ENCODE measurements at places on chromosomes 7 and 10. TPM values are rescaled to one million over a fixed set of nuclear protein-coding genes. Genes with fewer than 3 reads are reported as not detected.

Gene OR2A1
- 0.63 TPM for polyA plus RNA-seq

Gene SSC4D
- 1.1 TPM for polyA plus RNA-seq

Gene CC2D2B
- 1.00 TPM for polyA plus RNA-seq

Gene CLCN1
- 5.1 TPM for polyA plus RNA-seq

Gene BAIAP2L1
- polyA plus RNA-seq = 4.8 TPM

Gene CTAGE4
- polyA plus RNA-seq = 0.59 TPM

Gene VIPR2
- polyA plus RNA-seq = 7.4 TPM

Gene PON1
- 0.27 TPM for polyA plus RNA-seq

GRCh38 chr7:127799535-127800305 is 147.7 kb downstream of the SND1 start:
- no peak for DNase-seq

GRCh38 chr7:51929818-51930217 is 613.2 kb upstream of the COBL start:
- DNase-seq = no peak

GRCh38 chr10:100907773-100908363 is 4.9 kb upstream of the SLF2 start:
- no peak for DNase-seq

DNA sequence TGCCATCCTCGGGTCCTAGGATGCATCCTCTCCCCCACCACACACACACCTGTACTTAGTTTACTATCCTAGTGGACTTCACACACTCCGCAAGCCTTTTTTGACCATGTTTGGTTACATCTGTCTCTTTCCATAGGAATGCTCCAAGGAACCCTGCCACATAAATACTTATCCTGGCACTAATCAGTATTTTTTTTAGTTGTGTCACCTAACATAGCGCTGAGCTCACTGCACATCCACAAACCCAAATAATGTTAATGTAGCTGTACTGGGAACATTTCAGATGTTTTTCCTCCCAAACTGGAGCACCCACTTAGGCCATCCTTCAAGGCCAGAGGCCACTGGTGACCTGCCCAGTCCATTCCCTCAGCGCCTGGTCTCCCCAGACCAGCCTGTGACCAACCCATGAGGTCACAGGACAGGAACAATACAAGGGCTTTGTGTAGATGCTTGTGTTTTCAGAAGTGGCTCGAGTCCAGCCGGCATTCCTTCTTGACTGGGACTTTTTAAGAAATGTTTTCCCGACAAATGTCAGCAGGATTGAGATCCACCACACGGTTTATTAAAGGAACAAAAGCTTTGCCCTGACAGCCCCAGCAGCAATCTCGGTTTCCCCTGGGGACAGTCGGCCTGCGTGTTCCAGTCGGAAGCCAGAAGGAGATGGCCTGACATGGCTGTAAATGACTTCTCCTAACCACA is 181.4 kb downstream of the JCAD start:
- no peak for DNase-seq

DNA sequence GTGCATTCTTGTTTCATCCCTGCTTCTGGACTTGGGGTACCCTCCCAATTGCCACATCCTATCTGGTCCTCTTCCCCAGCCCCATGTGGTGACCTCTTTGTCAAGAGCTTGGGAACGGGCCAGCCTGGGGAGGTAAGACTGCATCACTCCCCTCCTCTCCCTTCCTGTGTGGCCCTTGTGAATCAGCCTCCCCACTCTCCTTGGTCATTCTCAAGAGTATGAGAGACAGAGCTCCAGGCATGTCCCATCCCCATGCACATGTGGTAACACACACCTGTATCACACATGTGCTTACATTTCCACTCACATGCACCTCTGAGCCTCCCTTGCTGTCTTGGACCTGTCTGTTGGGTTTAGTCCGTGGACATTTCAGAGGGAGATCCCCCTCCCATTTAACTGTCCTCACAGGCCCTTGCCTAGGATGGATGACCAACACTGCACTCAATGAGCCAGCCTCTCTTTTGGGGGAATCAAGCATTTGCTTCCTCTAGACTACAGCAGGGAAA is 2.6 kb downstream of the MRPL43 start:
- DNase-seq = no peak

DNA sequence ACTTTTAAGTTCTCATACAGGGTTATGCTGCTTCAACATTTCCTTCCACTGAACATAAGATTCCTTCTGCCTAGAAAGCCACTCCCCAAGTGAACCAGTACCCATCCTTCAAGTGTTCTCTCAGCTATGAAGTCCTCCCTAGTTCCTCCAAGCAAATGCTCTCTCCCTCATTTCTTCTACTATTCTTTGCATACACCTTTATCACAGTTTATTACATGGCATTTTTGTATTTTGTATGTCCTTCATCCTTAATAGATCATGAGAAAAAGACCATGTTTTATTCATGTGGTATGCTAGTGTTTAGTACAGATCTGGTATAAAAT is 1.9 kb downstream of the SYPL1 start:
- DNase-seq = no peak

DNA sequence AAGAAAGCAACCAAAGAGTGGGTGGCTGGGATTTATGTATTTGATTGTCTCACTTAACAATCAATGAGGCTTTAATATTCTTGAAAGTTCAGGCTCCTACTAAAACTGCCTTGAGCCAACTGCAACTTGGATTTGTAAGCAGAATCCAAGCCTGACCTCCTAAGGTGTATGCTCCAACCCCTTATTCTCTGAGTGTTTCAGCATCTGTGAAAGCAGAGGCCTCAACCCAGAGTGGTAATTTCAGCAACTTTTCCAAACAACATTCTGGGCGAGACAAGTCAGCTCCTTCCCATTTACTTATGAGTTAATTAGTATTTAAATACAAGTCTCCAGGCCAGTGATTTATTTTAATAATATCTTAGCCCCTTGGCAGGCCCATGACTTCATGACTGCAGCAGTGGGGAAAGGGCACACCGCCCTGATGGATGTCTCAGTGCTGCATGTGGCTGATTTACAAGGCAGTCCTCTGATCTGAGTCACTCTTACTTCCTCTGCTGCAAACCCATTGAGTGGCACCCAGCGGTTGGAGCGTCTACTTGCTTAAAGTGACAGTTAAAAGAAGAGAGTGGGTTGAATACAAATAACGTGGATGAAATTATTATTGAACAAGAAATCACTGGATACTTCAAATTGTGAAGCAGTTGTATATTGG is 209.1 kb downstream of the TRIL start:
- DNase-seq = no peak

GRCh38 chr7:112414855-112415490 is 35.3 kb upstream of the IFRD1 start:
- no peak for DNase-seq

DNA sequence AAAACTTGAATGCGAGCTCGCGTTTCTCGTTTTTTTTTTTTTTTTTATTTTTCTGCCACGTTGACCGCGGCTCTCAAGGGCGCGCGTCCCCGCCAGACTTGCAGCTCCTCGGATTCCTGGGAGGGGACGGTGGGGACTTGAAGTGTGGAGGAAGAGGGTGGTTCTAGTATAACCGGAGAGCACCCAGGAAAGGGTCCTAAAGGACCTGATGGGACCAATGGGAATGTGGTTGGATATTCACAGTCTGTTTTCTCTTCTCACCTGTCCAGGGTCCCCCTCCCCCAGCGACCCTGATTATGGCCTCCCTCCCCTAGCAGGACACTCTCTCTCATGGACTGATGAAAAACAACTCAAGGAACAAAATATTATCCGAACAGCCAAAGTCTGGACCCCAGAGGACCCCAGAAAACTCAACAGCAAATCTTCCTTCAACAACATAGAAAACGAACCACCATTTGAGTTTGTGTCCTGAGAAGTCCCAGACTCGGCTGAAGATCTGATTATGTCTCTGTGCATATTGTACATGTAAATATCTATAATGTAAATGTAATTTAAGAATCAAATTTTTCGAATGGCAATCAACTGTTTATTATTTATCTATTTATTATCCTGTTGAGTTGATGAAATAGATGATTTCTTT is 1.4 kb downstream of the PTF1A start:
- DNase-seq = no peak

GRCh38 chr7:17369691-17370426 is 71.4 kb downstream of the AHR start:
- peak; percentile 62 for DNase-seq

DNA sequence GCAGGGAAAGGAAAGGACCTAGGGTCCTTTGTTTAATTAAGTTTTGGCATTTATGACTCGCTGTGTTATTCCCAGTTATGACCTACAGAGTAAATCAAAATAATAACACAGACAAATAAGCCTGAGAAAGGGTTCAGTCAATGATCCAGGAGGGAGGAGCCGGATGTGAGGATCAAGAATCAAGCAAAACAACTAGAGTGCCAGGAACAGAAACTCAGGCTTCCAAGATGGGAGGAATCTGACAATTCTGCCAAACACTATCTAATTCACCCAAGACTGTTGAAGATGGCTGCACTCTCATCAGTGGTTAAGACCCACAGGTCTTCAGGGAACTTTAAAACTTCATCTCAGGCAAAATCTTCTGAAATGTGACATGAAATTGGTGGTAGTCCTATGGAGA is 50.3 kb upstream of the PIP4K2A start:
- no peak for DNase-seq

DNA sequence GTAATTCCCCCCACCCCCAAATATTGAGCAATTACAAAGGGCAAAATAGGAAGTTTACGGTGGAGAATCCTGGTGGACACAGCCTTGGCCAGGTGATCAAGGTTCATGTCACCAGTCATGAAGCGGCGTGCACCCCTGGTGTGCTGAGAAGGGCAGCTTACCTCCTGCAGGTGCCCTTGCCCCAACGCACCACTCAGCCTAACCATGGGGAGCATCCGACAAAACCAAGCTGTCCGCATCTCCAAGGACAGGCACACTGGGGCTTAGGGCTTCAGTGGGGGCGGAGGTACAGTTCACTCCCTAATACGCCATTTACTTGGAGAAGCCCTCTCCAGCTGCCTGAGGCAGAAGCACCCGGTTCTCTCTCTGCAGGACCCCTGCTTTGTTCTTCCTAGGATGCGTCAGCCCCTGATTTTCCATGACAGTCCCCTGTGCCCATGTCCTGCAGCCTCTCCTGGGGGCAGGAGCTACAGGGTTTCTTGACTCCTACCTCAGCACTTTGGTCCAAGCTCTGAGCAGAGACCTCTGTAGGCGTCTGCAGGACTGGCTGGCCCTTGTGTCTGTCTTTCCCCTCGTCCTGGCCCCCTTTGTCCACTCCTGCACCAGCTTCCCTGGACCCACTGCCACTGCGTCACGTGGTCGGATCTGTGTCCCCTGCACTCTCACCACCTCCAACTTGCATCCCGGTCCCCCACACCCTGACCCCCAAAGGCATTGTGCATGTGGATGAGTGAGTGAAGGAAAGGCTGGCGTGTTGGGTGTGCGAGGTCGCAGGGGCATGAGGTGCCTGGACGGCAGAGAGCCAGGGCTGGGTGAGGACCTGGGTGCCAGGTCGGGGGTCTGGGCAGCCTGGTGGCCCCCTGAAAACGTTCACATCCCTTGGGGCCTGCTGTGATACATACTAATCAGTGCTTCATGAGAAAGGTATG is 113.7 kb downstream of the LHPP start:
- no peak for DNase-seq

- no peak for DNase-seq
Measured at GRCh38 chr7:20395104-20395503, 64.4 kb downstream of the ITGB8 start.

GRCh38 chr10:103870516-103870915 is 15.1 kb upstream of the SH3PXD2A start:
- DNase-seq = no peak

- DNase-seq = peak; percentile 52
Measured at GRCh38 chr7:47574482-47575329, 7.2 kb downstream of the TNS3 start.

DNA sequence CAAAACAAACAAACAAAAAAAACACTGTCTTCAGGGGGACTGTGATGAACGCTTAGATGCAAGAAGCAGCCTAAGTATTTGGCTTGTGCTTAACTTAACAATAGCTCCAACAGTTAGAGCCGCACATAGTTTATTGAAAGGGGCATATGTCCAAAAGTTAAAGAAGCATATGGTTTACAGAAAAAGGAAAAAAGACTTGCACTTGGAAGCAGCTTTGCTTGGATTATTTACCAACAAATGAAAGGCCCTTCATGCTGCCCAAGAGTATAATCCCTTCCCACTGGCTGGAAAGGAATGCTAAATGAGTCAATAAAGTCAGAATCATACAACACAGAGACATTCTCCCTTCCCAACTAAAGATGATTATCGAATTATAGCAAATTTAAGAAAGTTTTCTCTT is 77.9 kb downstream of the GLI3 start:
- DNase-seq = peak; percentile 69

- no peak for DNase-seq
Measured at GRCh38 chr10:75115137-75115536, 3.7 kb downstream of the SAMD8 start.

GRCh38 chr10:68981074-68981473 is 7.5 kb upstream of the KIFBP start:
- no peak for DNase-seq
